ENCODE measurements at places on chromosomes 6 and 20.

DNA sequence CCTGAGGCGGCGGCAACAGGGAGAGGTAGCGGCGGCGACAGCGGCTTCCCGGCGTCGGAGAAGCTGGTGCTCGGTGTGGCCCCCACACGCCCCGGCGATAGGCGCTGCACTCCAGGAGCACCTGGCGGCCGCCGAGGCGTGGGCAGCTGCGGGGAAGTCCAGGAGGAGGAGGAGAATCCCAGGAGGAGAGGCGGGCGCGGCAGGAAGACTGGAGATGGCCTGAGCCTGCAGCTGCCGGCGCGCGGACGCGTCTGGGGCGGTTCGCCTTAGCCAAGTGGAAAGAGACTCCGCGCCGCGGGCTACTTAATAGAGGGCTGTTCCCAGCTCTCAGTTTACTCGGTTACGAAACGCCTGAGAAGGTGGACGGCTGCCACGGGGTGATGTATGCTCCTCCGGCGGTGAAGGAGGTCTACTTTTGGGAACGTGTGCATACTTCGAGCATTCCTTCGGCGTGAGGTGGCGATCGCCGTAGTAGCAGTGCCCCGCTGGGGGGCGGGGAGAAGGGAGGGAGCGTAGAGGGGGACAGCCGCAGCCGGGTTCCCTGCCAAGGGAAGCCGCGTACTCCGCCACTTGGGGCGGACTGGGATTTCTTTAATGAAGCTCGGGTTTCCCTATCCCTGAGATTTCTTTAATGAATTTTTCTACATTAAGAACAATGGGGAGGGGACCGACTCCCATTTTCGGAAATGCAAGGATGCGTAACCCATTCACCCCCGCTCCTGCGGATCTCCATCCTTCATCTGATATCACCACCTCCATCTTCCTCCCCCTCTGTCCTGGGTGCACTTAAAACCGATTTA is at the start of gene COL12A1:
Gene COL12A1 (minus strand): TSS at position 278 of the 800 bp plus-strand sequence. CDS start 3,261 bp downstream, outside the sequence.
- ATAC-seq = peak; percentile 74

DNA sequence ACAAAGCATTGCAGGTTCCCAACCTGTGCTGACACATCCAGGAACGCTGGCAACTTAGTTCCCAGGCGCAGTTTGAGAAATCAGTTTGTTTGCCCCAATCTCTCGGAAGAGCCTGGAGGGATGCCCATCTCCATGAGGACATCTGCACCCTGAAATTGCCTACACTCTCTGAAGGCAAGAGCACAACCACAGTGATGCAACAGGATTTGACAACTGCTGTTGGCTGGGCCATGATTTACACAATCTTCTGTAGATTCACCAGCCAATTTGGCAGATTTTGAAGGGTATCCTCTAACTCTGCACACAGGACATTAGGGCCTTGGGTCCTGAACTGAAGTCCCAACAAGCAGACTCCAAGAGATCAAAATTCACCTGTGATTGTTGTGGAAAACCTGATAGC is 3.4 kb downstream of the APMAP start:
- no peak for ATAC-seq

- no peak for ATAC-seq
Observed at GRCh38 chr6:80622641-80623040, 516.2 kb downstream of the BCKDHB start.

- ATAC-seq = no peak
Observed at GRCh38 chr6:155227046-155227445, 36.8 kb upstream of the CLDN20 start.

- ATAC-seq = no peak
Observed at GRCh38 chr6:71724456-71725125, 161.8 kb upstream of the RIMS1 start.

DNA sequence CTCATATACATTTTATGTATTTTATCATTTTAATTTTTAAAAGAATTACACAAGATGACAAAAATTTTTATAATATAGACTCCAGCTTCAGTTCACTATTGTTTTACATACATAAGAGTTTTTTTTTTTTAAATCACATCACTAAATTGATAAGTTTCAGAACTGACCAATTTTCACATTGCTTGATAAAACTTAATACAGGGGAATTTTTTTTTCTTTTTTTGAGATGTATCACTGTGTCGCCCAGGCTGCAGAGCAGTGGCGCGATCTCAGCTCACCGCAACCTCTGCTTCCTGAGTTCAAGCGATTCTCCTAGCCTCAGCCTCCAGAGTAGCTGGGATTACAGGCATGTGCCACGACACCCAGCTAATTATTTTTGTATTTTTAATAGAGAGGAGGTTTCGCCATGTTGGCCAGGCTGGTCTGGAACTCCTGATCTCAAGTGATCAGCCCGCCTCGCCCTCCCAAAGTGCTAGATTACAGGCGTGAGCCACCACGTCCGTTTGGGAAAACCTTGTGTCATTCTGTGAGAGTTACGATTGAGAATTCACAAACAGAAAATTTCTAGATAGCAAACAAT is 36.6 kb upstream of the BTN3A2 start:
- no peak for ATAC-seq

DNA sequence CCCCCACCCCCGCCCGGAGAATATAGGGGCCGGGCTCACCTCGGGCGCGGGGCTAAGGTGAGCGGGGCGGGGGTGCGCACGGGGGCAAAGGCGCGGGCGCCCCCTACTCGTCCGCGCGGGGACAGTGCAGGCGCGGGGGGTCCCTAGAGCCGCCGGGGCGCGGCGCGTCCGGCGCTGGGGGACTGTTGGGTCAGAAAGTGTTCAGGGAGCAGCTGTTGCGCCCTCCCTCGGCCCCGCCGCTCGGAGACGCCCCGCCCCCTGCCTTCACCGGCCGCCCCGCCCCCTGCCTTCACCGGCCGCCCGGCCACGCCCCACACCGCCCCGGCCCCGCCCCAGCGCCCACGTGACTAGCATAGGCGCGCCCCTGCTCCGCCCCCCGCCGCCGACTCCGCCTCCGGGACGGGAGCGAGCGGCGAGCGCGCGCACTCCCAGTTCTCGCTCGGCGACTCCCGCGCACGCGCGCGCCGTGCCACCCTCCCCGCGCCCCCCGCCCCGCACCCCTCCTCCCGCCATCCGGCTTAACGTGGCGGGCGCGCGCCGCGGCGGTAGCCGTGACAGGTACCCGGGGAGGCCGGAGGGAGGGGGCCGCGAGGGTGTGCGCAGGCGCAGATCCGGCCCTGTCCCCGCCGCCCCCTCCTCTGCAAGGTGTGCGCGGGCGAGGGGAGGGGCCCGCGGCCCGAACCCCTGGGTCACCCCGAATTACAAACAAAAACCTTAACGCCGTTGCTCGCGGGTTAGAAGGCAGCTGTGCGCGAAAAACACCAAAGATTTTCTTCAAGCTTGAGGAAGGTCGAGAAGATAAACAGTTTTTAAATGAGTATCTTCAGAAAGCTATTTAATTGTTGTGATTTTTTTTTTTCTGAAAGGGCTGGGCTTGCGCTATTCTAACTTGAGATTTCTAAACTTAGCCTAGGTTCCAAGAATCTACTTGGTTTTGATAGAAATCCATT is 704 bp upstream of the ZNF217 start:
- ATAC-seq = peak; percentile 65

GRCh38 chr6:70849348-70850069 is 107.4 kb downstream of the B3GAT2 start:
- ATAC-seq = no peak

GRCh38 chr20:11372876-11373790 is 544.6 kb upstream of the BTBD3 start:
- ATAC-seq = peak; percentile 77

DNA sequence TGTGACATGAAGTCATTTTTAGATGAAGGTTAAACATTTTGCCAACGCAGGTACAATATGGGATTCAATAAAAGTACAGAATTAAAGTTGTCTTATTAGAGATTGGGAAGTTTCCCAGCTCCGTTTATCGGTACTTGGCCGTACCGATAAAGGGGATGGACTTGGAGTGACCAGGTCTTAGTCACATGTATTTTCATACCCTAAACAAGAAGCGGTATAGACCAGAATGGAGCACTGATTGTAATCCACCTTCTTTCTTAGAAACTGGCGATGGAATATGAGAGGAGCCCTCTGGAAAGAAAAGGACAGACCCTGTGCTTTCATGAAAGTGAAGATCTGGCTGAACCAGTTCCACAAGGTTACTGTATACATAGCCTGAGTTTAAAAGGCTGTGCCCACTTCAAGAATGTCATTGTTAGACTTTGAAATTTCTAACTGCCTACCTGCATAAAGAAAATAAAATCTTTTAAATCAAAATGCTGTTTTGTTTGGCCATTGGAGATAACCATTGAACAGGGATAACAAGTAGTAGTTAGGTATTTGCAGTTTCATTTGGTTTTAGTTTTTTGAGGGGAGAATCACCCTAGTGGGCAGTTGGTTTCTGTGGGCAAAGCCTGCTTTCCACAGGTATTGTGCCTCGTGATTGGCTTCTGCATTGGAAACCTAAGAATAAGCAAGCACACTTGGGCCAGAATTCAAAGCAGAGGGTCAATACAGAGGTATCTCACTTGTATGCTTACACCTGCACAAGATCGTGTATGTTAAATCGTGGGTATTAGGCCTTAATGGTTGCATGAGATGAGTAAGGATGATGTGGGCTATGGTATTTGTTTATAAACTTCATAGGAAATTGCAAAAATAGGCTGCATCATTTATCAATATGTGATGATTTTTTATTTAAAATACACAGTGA is 11.2 kb upstream of the ZNFX1 start:
- ATAC-seq = no peak

- peak; percentile 78 for ATAC-seq
Observed at GRCh38 chr6:109434456-109434855, 6.0 kb downstream of the PPIL6 start.

GRCh38 chr20:31721408-31722256 is 1.0 kb downstream of the BCL2L1 start:
- no peak for ATAC-seq

- ATAC-seq = peak; percentile 42
Observed at GRCh38 chr6:133741375-133741861, 147.5 kb upstream of the TCF21 start.

GRCh38 chr6:55998576-55998975 is 123.2 kb upstream of the BMP5 start:
- no peak for ATAC-seq

- no peak for ATAC-seq
Observed at GRCh38 chr20:31606804-31607639, 1.9 kb downstream of the ID1 start.
